Activated T-helper 1 cell treated with anti-CD3 and anti-CD28 coated beads, Interleukin-2, amount 50 U/mL, for 16 hours (primary cell): ENCODE measurements at places on chromosomes 11 and 22.

GRCh38 chr11:119828819-119829218, 99.8 kb upstream of the NECTIN1 start:
- no peak for DNase-seq

- DNase-seq = no peak
Measured at GRCh38 chr11:3010521-3011275, 18.6 kb upstream of the NAP1L4 start.

- DNase-seq = no peak
Measured at GRCh38 chr22:17419348-17419747, 50.1 kb downstream of the CECR2 start.

DNA sequence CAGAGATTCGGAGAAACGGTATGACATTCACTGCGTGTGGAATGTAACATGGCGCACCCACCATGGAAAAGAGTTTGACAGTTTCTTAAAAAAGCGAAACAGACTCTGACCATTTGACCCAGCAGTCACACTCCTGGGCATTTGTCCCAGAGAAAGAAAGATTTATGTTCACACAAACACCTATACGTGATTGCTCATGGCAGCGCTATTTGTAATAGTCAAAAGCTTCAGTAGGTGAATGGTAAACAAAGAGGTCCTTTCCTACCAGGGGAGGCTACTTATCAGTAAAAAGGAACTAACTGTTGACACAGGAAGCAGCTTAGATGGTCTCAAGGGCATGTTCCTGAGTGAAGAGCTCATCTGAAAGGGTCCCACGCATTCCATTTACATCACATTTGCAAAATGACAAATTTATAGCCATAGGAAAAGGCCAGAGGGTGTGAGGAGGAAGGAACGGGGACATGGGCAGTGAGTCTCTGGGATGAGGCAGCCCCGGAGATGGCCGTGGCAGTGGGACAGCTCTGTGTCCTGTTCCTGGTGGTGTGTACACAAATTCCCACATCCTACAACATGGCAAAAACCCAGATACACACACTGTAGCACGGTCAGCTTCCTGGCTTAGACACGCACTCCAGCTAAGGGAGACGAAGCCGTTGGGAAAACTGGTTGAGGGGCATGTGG, 14.6 kb upstream of the KRTAP5-6 start:
- no peak for DNase-seq

DNA sequence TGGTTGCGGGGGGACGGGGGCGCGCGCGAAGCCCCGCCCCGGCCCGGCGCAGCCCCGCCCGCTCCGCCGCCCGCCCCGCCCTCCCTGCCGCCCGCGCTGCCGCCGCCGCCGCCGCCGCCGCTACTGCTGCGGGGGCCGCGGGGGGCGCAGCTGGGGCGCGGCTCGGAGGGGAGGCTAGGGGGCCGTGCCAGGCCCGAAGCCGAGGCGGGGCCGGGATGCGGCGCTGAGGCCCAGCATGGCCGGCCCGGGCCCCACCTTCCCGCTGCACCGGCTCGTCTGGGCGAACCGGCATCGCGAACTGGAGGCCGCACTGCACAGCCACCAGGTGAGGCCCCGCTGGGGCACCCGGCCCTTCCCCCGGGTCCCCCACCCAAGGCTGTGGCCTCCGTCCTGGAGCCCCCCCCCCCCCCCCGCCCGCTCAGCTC, at the start of gene ANKRD13D:
ANKRD13D (plus strand) TSS at position 78 of the 425 bp plus-strand sequence; CDS start at position 236, 158 bp downstream.
- no peak for DNase-seq
